ENCODE measurements at places on chromosomes 1 and 21. TPM values are rescaled to one million over a fixed set of nuclear protein-coding genes. Genes with fewer than 3 reads are reported as not detected.

The KCNH1 gene
- 0.16 TPM for total RNA-seq

GRCh38 chr1:114010433-114011184, 31.3 kb downstream of the OLFML3 start:
- no peak overlapping the region for H3K4me3 ChIP-seq
- peaks cover 14% of the 10 kb centered on the region for H3K4me1 ChIP-seq
- no peaks in the 10 kb centered on the region for H3K36me3 ChIP-seq
- no peak overlapping the region for H3K27ac ChIP-seq

DNA sequence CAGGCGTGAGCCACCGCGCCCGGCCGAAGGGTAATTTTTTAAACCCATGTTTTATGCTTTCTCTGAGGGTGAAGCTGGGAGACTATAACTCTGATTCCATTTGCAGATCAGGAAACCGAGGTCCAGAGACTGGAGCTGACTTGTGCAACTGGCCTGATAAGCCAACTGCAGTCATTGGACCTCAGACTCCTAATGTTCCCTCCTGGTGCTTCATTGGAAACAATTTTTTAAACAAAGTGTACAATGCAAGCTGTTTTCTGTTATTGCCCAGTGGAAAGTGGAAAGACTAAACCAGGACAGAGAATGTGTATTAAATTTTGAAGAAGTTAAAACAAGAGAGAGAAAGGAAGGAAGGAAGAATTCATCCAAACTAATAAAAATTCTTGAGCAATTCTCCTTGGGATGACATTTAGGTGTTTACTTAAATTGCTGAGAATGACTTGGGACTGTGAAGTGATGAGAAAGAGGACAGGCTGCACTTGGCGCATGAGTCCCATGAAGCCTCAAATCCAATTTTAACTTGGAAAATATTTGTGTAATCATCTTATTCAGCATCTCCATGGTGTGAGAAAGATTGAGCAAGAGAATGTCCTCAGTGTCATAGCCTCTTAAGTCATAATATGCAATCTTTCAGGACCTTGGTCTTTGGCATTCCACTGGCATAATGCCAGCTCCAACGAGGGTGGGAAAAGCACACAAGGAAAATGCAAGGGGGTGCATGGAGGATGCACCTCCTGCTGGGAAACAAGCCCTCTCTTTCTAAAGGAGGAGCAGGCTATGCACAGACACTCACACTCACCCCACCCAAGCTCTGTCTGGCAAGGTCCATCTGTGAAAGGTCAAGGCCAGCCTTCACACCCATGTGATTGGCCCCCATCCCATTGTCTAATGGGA, 342.0 kb downstream of the SIPA1L2 start:
- H3K27ac ChIP-seq, result no peak overlapping the region
- H3K27me3 ChIP-seq, result no peaks in the 10 kb centered on the region
- no peaks in the 10 kb centered on the region for H3K36me3 ChIP-seq
- H3K4me3 ChIP-seq, result no peak overlapping the region
- H3K4me1 ChIP-seq, result no peaks in the 10 kb centered on the region
- DNase-seq, result no peak

GRCh38 chr1:27149084-27149761, 5.7 kb downstream of the SLC9A1 start:
- no peak for DNase-seq
- peaks cover 6% of the 10 kb centered on the region for H3K4me1 ChIP-seq
- H3K36me3 ChIP-seq, result no peaks in the 10 kb centered on the region
- no peaks in the 10 kb centered on the region for H3K27me3 ChIP-seq
- no peak overlapping the region for H3K4me3 ChIP-seq

DNA sequence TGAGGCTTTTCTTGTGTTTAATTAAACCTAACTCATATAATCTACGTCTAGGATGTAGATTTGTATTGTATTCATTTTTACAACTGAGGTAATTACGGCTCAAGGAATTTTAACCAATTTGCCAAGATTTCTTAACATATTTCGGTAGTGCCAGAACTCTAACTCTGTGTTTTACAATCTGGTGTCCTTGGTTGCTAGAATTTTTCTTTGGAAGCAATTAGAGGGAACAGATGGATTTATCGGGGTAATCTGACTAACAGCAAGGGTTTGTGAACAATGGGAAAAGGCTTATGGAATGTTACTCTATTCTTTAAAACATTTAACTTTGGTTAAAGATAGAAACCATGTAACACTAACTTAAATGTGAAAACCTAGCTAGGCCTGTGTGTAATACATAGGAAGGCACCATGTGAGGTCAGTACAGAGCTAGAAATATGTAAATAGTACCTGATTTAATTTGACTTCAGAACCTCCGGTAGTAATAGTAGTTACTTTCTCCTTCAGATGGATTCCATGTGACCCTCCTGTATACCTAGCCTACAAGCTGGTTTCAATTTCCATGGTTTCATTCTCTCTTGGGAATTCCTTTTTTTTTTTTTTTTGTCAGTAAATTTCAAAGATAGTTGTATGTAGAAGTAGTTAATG, 1.2 kb downstream of the MTF2 start:
- no peak for DNase-seq
- H3K27me3 ChIP-seq, result no peaks in the 10 kb centered on the region
- peak overlapping the region; percentile 78 for H3K27ac ChIP-seq
- H3K4me1 ChIP-seq, result peaks cover 5% of the 10 kb centered on the region
- no peaks in the 10 kb centered on the region for H3K36me3 ChIP-seq

The TDRD10 gene
- not detected for total RNA-seq

The COL16A1 gene
- 0.44 TPM for total RNA-seq

Data from Caco-2 (cell line).